HFFc6 (cell line): ENCODE measurements at places on chromosomes 7 and 10. TPM values are rescaled to one million over a fixed set of nuclear protein-coding genes. Genes with fewer than 3 reads are reported as not detected.
A peak's percentile ranks its signal among the peaks of the same experiment; 100 is the strongest.

The CFTR gene
- not detected in 3 replicates for total RNA-seq

GRCh38 chr7:94405506-94405905, 10.8 kb downstream of the COL1A2 start:
- peaks cover 100% of the 10 kb centered on the region for H3K4me1 ChIP-seq
- H3K27ac ChIP-seq = peak overlapping the region; percentile 90
- peaks cover 94% of the 10 kb centered on the region for H3K36me3 ChIP-seq
- no peak for DNase-seq

- no peaks in the 10 kb centered on the region for H3K36me3 ChIP-seq
- H3K27me3 ChIP-seq = peaks cover 5% of the 10 kb centered on the region
- H3K4me1 ChIP-seq = peaks cover 32% of the 10 kb centered on the region
- DNase-seq = peak; percentile 81
- H3K4me3 ChIP-seq = peak overlapping the region; percentile 46
- H3K27ac ChIP-seq = peak overlapping the region; percentile 40
These were observed 655.6 kb downstream of the LRMDA start for GRCh38 chr10:76086761-76087639.

DNA sequence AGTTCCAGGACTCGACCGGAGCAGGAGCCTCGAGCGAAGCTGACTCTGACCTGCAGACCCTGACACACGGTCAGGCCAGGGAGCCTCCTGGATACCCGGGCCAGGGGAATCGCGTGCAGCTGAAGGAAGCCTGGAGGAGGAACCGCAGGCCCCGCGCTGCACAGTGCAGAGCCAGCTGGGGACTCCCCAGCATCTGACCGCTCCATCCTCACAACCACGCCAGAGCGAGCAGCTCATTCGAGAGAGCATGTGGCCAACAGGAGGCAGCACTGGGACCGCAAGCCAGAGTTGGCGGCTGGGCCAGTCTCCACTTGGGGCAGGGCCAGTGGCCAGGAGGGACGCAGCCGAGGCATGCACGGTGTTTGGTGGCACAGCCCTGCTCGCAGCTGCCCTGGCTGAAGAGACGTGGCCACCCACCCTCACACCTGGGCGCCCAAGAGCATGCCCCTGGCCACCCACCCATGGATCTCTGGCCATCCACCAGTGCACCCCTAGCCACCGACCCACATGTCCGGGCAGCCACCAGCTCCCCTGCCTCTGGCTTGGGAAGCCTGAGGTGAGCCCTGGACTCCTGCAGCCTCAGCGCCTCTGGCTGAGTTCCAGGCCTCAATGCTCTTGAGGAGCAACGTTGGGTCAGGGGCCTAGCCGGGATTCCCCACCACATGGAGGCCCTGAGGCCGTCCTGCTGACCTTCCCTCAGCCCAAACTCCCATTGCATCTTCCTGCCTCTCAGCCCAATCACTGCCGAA, 213.9 kb downstream of the ELFN1 start:
- H3K27me3 ChIP-seq = peaks cover 3% of the 10 kb centered on the region
- no peak overlapping the region for H3K4me3 ChIP-seq
- peaks cover 40% of the 10 kb centered on the region for H3K4me1 ChIP-seq

DNA sequence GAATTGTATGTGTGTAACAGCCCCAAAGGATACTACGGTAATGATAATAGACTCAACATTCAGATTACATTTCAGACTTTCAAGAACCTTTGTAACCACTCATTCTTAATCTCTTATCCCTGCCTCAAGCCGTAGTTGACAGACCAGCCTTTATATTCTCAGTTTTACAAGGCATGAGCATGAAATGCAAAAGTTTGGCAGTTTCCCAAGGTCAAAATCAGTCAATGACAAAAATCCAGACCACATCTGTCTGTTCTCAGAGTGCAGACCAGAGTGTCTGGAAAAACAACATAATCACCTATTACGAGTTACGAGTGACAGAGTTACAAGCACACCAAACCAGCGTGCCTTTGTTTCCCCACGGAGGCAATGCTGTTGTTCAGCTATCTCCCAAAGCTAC, 178.6 kb upstream of the LRGUK start:
- no peak overlapping the region for H3K4me3 ChIP-seq
- H3K27me3 ChIP-seq = no peaks in the 10 kb centered on the region; the same call in 1 of the 2 replicates
- DNase-seq = no peak
- H3K4me1 ChIP-seq = no peaks in the 10 kb centered on the region
- peaks cover 4% of the 10 kb centered on the region; the same call in 1 of the 2 replicates for H3K36me3 ChIP-seq

The AVPI1 gene
- total RNA-seq = 27.6 to 43.1 TPM (median 29.7 TPM) in 3 replicates

The ECHDC3 gene
- total RNA-seq = 0.23 to 2.0 TPM (median 1.8 TPM) in 3 replicates

The ZNF398 gene
- 10.5 to 11.3 TPM (median 11.0 TPM) in 3 replicates for total RNA-seq

DNA sequence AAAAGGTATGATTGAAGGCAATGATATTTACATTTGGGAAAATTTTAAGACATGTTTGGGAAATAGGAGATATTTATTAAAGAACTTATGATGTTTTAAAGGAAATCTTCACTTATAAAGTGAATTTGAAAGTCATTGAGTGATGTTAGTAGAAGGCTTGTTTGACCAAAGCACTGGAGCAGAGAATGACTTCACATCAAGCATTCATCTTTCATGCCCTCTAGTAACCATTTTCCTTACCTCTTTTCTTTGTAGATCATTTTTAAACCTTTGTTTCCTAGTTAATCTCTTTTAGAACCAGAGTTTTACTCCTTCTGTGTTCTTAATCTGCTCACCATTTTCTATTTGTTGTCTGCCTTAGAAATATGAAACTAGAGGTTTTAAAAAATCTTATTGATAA, 111.3 kb upstream of the FOXP2 start:
- H3K4me1 ChIP-seq = no peaks in the 10 kb centered on the region
- DNase-seq = no peak
- H3K36me3 ChIP-seq = no peaks in the 10 kb centered on the region
- H3K27me3 ChIP-seq = no peaks in the 10 kb centered on the region

DNA sequence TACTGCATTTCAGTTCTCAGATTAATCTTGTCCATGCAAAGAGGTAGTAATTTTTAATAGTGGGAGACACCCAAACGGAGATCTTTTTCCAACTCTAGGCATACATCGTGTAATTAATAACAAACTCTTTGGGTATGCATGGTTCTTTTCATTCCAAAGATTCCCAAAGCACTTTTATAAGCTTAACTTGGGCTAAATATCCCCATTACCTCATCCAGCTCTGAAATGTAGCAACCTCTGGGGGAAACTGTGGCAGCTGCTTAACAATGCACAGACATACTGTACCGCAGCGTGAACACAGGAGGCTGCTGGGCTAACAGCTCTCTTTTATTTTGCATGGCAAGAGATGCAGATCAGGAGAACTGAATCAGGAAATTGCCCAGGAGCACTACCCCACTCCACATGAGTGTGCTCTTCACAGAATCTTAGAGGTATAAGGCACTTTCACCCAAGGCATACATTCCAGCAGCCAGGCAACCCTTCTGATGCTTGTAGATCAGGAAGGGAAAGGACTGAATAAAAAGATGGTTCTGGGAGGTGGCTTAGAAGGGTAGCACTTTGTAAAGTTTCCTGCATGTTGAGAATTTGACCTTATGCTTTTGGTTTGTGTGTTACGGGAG, 114.4 kb upstream of the GLI3 start:
- peaks cover 4% of the 10 kb centered on the region; the same call in 1 of the 2 replicates for H3K27me3 ChIP-seq
- no peaks in the 10 kb centered on the region for H3K36me3 ChIP-seq
- no peak overlapping the region for H3K4me3 ChIP-seq
- H3K4me1 ChIP-seq = peaks cover 28% of the 10 kb centered on the region

- H3K4me1 ChIP-seq = peaks cover 24% of the 10 kb centered on the region
- DNase-seq = peak; percentile 26
- H3K27me3 ChIP-seq = peaks cover 38% of the 10 kb centered on the region
- H3K36me3 ChIP-seq = no peaks in the 10 kb centered on the region
- no peak overlapping the region for H3K27ac ChIP-seq
These were observed 139.1 kb upstream of the PFKP start for GRCh38 chr10:2927958-2928840.

GRCh38 chr10:22854935-22855421, 72.9 kb upstream of the ARMC3 start:
- H3K27ac ChIP-seq = no peak overlapping the region
- H3K36me3 ChIP-seq = no peaks in the 10 kb centered on the region
- no peak for DNase-seq
- peaks cover 5% of the 10 kb centered on the region for H3K27me3 ChIP-seq

DNA sequence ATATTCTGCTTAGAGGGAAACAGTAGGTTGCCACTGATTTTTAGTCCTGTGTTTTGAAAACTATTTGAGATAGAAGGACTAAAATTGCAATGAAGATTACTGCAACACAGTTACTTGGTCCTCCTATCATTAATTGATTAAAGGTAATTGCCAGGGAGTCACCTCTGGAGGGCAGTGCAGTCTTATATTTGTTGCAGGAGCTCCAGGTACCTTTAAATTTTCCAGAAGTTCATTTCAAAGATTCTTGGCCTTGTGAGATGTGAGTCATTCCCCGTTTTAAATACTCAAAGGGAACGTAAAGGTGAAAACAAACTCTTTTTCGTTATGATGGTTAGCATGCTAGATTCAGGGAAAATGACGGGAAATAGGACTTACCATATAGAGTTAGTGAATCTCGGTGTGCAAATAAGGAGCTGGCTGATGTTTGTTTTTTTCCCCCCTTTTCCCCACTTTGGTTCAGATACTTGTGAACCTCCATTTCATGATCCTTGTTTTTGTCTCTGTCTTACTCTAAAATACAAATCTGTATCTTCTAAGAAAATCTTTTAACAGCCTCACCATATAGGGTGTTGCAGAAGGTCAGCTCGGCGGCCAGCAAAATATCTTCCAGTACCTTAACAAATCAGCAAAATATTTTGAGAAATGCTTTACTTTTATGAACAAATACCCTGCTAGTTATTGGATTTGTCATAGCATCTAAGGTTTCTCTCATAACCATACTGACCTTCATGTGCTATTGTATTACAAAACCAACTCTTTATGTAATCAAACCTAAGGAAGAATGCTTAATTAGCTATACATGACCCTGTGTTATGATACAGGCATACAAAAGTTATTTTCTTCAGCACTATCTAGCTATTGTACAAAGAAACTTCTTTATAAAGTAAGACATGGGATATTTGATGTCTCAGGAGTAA, 143.0 kb upstream of the HDAC9 start:
- no peaks in the 10 kb centered on the region for H3K27me3 ChIP-seq
- peaks cover 43% of the 10 kb centered on the region for H3K4me1 ChIP-seq
- peak overlapping the region; percentile 63 for H3K4me3 ChIP-seq

GRCh38 chr7:75639071-75639885, 99.5 kb downstream of the HIP1 start:
- peaks cover 21% of the 10 kb centered on the region for H3K4me1 ChIP-seq
- H3K27ac ChIP-seq = peak overlapping the region; percentile 50; the same call in 1 of the 2 replicates
- peaks cover 4% of the 10 kb centered on the region; the same call in 1 of the 2 replicates for H3K27me3 ChIP-seq
- H3K4me3 ChIP-seq = peak overlapping the region; percentile 86
- peak; percentile 22 for DNase-seq

- H3K27me3 ChIP-seq = no peaks in the 10 kb centered on the region; the same call in none of the 2 replicates
- H3K36me3 ChIP-seq = peaks cover 3% of the 10 kb centered on the region
- no peaks in the 10 kb centered on the region for H3K4me1 ChIP-seq
- H3K27ac ChIP-seq = no peak overlapping the region
- DNase-seq = no peak
These were observed 362.5 kb upstream of the NRP1 start for GRCh38 chr10:33697016-33697415.
